ENCODE measurements at places on chromosomes 16 and 17.

- DNase-seq = no peak
These were observed 33.9 kb downstream of the NXN start for GRCh38 chr17:945672-946071.

DNA sequence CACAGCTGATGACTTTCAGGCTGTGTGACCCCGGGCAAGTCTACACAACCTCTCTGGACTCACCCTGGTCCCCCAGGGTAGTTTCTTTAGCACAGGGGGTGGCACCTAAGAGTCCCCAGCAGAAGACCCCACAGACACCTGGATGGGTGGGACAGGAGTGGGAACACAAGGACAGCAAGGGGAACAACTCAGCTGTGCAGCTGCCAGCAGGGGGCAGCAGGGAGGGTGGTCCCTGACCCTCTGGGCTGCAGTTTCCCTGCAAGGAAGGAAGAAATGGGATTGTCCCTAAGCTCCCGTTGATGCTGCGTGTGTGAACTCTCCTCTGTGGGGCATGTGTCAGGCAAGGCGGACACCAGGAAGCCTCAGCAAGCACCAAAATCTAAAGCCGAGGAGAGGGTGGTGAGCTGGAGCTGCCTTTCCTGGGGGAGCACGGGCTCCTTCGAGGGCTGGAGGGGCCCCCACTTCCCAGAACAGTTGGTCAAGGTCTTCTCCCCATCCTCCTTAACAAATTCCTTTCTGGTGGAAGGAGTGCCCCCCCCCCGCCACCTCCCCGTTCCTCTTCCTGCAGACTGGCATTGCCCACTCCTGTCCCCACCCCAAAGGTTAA is 24.1 kb upstream of the CDH5 start:
- DNase-seq = no peak

DNA sequence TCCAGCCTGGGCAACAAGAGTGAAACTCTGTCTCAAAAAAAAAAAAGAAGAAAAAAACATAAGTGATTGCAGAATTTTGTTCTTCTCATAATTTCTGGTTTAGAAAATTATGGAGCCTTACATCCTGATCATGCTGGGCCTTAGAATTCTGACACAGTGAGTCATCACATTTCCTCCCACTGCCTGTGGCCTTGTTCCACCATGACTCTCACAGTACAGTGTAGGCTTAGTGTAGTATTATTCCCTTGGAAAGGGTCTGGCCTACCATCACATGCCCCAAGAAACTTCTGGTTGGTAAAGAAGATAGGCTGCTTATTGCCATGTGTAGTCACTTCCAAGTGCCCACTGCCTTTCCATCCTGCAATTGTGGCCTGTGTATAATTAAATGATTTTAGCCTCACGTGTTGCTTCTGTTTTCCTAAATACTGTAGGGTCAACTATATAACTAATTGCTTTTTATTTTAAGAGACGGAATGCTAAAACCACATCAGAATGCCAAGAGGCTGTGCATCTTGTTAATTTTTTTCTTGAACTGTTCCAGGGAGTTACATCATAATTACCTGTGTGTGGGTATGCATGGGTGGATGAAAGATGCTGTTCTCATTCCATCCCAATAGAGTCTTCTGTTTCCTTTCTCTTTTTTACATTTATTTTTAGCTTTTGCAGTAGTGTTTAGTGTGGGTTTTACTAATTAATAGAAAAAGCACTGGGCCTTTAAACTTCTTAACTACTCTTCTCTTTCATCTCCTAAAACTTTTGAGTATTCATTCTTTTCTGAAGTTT is 25.9 kb downstream of the OGFOD1 start:
- no peak for DNase-seq

GRCh38 chr16:50365791-50366575 is 2.8 kb downstream of the BRD7 start:
- no peak for DNase-seq

DNA sequence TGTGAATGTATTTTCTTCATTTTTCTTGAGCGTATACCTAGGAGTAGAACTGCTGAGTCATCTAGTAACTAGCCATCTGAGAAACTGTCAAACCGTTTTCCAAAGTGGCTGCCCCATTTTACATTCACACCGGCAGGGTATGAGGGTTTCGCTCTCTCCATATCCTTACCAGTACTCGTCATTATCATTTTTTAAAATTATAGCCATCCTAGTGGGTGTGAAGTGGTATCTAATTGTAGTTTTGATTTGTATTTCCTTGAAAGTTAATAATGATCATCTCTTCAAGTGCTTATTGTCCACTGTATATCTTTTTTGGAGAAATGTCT is 6.0 kb downstream of the RNF157 start:
- no peak for DNase-seq

GRCh38 chr17:58005728-58006559 is 1.1 kb downstream of the SRSF1 start:
- no peak for DNase-seq

GRCh38 chr17:60345233-60345632 is 46.7 kb downstream of the USP32 start:
- DNase-seq = no peak

DNA sequence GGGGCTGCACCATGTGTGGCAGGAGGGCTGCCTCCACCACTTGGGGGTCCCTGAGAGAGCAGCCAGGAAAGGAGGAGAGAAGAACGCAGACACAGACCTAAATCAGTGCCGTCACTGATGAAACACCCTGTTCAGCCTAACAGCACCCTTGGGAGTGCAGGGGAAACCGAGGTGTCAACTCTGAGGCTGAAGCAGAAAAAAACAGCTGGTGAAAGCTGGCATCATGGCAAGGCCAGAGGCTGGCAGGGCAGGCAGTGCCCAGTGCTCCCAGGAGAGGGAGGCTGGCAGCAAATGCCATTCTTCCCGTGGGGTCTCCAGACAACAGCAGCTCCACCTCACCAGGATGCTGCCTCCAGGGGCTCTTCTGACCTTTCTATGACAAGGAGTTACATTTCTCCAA is 23.1 kb downstream of the SPHK1 start:
- DNase-seq = no peak

DNA sequence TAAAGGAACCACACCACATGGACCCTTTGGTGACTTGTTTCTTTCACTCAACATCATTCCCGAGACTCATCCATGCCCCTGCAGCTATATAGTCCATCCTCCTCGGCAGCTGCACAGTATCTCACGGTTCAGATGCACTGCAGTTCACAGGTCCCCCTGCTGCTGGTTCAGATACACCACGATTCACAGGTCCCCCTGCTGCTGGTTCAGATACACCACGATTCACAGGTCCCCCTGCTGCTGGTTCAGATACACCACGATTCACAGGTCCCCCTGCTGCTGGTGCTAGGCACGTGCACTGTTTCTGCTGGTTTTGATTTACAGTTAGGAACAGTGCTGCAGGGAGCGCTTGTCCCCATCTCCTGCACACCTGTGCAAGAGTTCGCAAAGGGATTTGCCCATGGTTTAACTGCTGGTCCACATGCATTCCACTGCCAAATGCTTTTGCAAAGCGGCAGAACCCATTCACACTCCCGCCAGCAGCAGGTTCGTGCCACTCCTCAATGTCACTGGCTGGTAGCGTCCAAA is 3.8 kb downstream of the HSDL1 start:
- no peak for DNase-seq

GRCh38 chr17:55931446-55931845 is 180.6 kb downstream of the PCTP start:
- DNase-seq = no peak

- DNase-seq = no peak
These were observed 32.0 kb downstream of the SLC6A4 start for GRCh38 chr17:30203471-30203981.

DNA sequence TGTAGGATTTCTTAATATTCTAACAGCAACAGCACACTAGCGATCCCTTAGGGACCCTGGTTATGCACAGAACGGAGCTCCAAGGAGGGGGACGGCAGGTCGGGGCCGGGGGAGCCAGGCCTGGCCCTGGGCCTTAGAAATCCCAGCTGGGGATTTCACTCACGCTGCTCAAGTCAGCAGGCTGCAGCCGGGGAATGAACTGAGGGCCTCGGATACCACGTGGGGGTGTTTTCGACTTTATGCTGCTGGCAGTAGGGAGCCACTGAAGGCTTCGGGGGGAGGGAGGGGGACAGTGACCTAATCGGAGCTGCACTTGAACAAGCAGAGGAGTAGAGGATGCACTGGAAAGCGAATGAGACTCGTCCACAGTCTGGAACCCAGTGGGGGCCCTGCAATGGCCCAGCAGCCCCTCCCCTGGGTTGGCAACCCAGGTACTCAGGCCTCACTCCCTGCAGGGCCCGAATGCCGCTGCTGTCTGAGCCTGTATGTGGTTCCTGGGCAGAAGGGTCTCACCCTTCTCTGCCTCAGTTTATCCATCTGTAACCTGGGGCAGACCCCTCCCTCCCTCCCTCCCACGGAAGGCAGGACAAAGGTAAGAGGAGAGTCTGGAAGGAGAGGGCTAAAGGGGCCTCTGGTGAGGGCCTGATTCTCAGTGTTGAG is 53.7 kb downstream of the RPH3AL start:
- no peak for DNase-seq

GRCh38 chr16:86975445-86975844 is 341.7 kb downstream of the C16orf95 start:
- DNase-seq = no peak

- DNase-seq = no peak
These were observed 3.8 kb downstream of the UBE2O start for GRCh38 chr17:76449126-76449525.

- DNase-seq = no peak
These were observed 49.0 kb upstream of the TAC4 start for GRCh38 chr17:49896860-49897259.

GRCh38 chr16:87369117-87369765 is 14.3 kb downstream of the FBXO31 start:
- DNase-seq = no peak

DNA sequence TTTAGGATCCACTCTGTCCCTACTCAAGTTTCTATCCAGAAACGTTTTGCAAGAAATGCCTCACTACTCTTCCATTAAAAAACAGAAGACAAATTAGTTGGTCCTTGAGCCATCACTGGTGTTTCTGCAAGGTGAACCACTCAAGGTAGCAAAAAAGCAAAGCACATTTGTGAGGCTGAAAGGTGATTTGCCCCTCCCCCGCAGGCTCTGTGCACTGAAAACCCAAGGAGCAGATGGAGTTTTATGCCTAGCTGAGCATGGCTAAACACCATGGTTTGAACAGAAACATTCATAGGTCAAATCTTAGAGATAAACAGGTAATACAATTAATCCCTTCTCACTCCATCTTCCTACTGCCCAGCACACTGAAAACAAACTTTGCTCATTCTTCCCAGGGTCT is 538.2 kb upstream of the CDH5 start:
- DNase-seq = no peak

DNA sequence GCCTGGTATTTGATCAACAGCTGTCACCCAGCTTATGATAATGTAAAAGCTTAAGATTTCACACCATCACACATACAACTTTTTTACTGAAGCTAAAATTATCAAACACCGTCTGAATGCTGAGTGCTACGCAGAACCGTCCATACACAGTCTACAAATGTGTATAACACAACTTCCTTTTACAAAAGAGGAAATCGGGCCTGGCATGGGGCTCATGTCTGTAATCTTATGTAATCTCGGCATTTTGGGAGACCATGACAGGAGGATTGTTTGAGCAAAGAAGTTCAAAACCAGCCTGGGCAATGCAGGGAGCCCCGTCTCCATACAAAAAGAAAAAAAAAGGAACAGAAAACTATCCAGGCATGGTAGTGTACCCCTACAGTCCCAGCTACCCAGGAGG is 19.6 kb upstream of the QRICH2 start:
- no peak for DNase-seq

- DNase-seq = no peak
These were observed 771 bp downstream of the MSRB1 start for GRCh38 chr16:1942047-1942809.

DNA sequence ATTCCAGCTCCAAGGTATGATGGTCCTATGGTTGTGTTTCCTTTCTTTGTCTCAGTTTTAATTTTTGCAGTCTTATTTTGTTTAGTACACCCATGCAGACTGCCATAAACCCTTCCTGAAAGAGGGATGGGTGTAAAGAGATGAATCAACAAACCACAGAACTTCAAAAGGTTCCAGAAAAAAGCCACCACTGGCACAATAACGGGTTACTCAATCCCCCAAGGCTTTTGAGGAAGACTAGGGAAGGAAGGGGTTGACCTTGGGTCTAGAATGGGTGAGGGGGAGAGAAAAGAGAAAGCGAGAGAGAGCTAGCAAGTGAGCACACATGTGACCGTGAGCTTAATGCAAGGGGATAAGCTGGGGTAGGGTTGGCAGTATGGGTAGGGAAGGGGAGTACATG is 168.1 kb downstream of the XYLT1 start:
- no peak for DNase-seq

DNA sequence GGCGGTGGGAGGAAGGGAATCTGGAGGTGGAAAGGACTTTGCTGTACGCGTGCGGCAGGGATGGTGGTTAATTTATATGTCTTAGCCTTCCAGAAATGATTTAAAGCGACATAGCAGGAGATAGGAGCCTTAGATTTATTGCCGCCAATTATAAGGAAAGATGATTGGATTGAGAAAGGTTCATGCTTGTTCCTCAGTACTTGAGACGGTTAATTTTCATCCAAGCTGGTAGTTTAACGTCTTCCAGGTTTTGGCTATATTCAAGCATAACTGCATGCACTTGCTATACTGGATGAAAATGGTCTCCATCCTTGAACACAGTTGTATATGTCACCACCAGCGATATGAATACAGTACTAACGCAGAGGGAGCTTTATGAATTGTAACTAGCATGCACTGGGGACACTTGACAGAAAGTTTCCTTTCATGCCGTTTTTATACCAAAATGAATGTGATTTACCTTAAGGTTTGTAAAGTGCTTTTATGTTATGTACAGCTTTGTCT is 610 bp upstream of the PEX12 start:
- DNase-seq = no peak

GRCh38 chr17:66175892-66176291 is 16.0 kb downstream of the CEP112 start:
- no peak for DNase-seq

GRCh38 chr17:52160136-52160567 is 1.6 kb upstream of the CA10 start:
- no peak for DNase-seq

GRCh38 chr17:65093930-65094329 is 37.4 kb upstream of the GNA13 start:
- no peak for DNase-seq

DNA sequence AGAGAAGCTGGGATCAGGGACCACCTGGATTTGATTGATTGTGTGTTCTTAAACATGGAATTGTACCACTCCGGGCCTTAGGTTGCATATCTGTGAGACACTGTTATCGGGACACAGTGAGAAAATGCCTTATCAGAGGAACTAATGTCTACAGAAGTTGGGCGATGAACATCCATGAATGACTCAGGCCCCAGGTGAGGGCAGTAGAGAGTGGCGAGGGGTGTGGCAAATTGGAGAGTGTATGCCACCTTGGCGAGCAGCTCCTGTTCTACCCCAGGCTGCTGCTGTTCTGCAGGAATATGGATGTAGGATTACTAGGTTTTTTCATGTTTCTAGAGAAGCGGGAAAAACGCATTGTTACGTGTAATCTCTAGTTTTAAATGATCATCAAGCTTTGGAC is 38.8 kb downstream of the CLEC16A start:
- no peak for DNase-seq

- DNase-seq = no peak
These were observed 14.8 kb upstream of the GFOD2 start for GRCh38 chr16:67733734-67734470.

GRCh38 chr16:84085773-84086172 is 31.0 kb downstream of the MBTPS1 start:
- DNase-seq = no peak

Data from stimulated activated CD4-positive, alpha-beta T cell treated with anti-CD3 and anti-CD28 coated beads, Interleukin-1b, Interleukin-23, amount 100 ng/mL, for 1 hour (primary cell).